ENCODE measurements at places on chromosomes 7 and 10.

DNA sequence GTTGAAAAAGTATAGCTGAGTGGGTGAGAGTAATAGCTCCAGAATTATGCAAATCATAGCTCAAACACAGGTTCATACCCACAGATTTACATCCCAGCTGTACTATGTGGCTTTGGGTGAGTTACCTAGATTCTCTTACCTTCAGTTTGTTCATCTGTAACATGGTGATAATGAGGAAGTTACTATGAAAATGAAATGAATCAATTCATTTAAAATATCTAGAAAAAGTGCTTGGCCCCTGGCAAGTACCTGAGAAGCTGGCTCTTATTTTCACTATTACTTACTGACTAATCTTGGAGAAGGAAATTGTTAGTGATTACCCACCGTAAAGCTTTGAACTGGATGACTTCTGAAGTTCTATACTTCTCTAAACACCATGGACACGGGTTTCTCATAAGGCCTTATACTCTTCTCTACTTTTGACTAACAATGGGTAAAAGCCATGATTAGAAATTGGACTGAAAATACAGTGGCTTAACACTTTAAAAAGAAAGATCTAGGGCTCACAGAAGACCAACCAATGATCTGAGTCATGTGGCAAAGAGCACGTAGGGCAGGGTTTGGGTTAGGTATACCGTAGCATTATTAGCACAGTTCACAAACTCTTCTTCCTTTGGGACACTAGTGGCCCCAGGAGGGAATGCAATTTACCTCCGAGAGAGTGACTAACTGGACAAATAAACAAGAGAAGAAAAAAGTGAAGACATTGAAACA lies 149.2 kb downstream of the PLPP4 start:
- no peak for DNase-seq

GRCh38 chr7:156949541-156950380 lies at the start of gene NOM1:
TSS of gene NOM1 (plus strand) at chr7:156949712. CDS start at chr7:156949738, 26 bp downstream.
- DNase-seq, result peak; percentile 85

GRCh38 chr10:102948176-102948575 lies 30.1 kb downstream of the CNNM2 start:
- no peak for DNase-seq

- no peak for DNase-seq
These were observed 1.7 kb downstream of the ARHGAP12 start for GRCh38 chr10:31926765-31927564.

GRCh38 chr10:36441557-36441956 lies 683.8 kb upstream of the ANKRD30A start:
- DNase-seq, result no peak

GRCh38 chr10:119161680-119162451 lies 3.6 kb downstream of the SFXN4 start:
- DNase-seq, result no peak

- no peak for DNase-seq
These were observed 76.9 kb downstream of the GALNT17 start for GRCh38 chr7:71208881-71209280.

- no peak for DNase-seq
These were observed 116.6 kb upstream of the FOXP2 start for GRCh38 chr7:114298011-114298410.

DNA sequence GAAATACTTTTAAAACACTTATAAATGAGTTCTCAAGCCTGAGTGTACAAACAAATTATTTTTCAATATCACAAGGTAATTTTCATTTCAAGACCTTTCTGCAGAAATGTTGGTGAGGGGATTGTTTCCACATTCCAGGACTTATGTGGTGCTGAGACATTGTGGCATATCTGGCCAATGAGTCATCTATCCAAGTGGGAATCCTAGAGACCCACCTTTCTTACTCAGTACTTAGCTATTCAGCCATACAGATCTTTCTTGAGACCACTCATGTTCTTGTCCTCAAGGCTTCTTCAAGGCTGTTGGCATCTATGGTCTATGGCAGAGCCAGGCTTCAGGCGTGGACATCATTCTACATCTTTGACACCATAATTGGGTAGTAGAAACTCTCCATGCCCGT lies 225.4 kb downstream of the DKK1 start:
- no peak for DNase-seq

GRCh38 chr10:122590153-122590552 lies 29.6 kb downstream of the DMBT1 start:
- no peak for DNase-seq

GRCh38 chr10:99937630-99938029 lies 72.1 kb downstream of the DNMBP start:
- DNase-seq, result no peak

GRCh38 chr7:70069977-70070376 lies 471.7 kb downstream of the AUTS2 start:
- no peak for DNase-seq

DNA sequence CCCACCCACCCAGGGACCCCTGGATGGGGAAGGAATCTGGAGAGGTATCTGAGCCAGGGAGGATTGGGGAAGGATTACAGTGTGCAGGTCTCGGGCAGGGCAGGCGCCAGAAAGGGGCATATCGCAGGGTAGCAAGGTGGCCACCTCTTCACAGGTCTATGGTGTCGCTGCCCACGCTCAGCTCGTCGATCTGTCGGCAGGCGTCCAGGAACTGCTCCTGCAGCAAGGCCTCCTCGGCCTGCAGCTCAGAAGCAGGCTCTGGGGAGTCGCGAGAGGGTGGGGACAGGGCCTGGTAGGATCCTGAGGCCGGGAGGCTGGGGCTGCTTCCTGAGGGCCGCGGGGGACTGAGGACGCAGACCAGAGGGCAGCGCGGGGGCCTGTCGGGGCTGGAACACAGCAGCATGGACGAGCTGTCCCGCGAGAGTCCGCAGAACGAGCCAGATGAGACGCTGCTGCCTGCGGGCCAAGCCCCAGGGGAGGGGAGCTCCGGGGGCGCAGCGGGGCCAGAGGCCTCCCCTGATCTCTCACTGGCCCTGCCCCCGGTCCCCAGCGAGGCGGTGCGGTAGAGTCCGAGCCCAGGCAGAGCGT lies 7.1 kb upstream of the RBM28 start:
- DNase-seq, result no peak

DNA sequence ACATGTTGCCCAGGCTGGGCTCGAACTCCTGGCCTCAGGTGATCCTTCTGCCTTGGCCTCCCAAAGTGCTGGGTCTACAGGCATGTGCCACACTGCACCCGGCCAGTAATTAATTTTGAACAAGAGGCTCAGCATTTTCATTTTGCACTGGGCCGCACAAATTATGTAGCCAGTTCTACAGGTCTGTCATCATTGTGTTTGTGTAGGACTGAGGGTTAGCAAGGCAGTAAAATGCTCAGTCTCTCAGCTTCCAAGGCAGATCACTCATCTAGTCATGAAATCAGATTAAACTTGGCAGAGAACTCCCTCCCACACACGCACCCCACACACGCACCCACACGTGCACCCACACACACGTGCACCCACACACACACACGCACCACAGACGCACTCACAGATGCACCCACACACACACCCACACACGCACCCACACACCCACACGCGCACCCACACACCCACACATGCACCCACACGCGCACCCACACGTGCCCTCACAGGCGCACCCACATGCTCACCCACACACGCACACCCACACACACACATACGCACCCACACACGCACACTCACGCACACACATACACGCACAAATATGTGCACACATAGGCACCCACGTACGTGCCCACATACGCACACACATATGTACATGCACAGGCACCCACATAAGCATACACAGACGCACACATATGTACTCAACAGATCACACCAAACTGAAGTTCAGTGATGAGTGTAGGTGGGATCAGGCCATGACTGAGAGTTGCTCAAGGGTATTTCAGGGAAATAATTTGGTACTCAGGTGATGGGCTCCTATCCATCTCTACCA lies 27.8 kb upstream of the PROSER2 start:
- peak; percentile 56 for DNase-seq

- DNase-seq, result no peak
These were observed 8.3 kb upstream of the KAZALD1 start for GRCh38 chr10:101053516-101053915.

- DNase-seq, result peak; percentile 85
These were observed at the start of gene ITPRIP for GRCh38 chr10:104337985-104338735. TSS of gene ITPRIP (minus strand) at chr10:104338465. CDS start at chr10:104316051, 22,414 bp downstream.

- DNase-seq, result no peak
These were observed 63.5 kb downstream of the FAM204A start for GRCh38 chr10:118278649-118279048.

DNA sequence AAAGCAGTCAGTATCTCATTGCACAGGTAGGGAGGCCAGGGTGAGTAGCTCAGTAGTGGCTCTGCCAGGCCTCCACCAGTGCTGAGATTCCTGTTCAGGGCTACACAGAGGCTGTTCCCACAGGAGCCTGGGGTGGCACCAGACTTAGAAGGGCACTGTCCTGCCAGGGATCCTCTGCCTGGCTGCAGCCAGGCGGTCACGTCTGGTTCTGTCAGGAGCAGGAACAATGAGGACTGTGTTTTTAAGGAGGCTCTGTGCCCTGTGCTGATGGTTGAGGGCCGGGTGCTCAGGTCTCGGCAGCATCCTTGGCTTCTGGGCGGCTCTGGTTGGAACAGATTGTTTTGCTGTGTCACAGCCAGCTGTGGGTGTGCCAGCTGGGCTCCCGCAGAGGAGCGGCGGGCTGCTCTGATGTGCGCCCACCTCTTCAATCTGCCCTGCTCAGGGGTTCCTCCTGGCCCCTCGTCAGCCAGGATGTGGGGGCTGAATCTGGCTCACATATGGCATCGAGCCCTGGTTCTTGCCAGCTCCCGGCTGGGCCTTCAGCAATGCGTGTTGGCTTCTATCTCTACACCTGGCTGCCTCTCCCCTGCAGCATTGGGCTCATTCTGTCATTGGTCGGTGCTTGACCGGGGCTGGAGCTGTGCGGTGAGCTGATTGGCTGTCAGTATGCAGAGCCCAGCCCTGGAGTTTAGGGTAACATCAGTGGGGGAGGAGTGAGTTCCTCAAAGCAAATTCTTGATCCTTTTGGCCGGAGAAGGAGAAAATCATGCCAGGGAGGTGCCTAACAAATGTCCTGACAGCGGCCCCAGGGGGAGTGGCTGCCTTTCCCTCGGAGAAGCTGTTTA lies 41.2 kb downstream of the TACR2 start:
- no peak for DNase-seq

DNA sequence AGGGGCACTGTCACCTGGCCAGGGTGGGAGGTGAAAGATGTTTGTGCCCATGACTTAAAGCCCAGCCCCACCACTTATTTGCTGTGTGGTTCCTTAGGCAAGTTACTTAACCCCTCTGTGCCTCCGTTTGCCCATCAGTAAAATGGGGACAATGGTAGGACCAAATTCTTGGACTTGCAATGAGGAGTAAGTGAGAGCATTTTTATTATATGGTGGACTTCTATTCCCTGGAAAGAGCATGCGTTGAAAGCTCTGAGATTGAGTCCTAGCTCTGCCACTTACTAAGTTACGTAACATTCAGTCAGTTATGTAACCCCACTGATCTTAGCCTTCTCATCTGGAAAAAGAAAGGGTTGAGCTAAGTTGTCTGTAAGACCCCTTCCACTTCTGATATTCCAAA lies 18.8 kb downstream of the VSIR start:
- no peak for DNase-seq

DNA sequence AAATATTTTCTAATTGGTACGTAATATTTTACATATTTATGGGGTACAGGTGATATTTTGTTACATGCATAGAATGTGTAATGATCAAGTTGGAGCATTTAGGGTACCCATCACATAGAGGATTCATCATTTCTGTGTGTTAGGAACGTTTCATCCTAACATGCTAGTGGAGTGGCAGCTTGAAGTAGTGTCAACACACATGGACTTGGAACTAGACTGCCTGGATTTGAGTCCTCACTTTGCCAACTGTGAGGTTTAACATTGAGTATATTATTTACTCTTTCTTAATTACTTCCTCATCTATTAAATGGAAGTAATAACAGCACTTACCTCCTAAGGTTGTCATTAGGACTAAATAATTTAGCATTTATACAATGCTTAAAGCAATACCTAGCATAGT lies 241.9 kb downstream of the PLXDC2 start:
- no peak for DNase-seq

GRCh38 chr7:5523052-5523711 lies 99.5 kb upstream of the TNRC18 start:
- DNase-seq, result no peak

- DNase-seq, result no peak
These were observed 251.0 kb downstream of the BMPER start for GRCh38 chr7:34156336-34156735.

DNA sequence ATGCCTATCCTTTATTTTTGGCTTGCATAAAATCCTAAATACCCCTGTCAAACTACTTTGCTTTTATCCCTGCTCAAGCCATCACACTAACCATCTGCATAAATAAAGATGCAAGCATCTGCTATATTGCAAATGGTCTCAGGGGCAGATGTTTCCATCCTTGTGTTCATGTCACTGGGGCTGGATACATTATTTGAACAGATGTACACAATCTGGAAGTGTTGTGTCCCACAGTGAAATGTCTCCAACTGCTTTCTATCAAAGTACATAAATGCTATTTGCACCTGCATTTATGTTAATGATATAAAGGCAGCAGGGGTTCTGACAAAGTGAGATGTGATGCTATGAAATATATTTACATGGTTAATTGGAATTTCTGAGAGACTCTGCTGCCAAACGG lies 163.1 kb downstream of the ZNF438 start:
- no peak for DNase-seq

DNA sequence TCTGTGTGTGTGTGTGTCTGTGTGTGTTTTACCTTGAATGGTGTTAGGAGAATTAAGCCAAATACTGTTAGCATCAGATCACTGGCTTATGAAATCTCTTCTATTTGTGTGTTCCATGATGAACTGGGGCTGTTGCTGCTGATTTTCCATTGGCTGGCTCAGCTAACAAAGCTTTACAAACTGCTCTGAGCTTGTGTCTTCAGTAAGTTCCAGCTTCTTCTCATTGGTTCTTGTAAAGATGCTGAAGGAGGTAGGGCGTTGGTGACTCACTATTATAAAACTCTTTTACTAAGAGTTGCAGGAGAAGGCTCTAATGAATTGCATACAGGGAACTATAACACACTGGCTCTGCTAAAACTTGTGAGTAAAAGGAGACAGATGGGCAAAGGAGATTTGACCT lies 136.4 kb upstream of the PRKCQ start:
- DNase-seq, result no peak

- no peak for DNase-seq
These were observed 17.2 kb downstream of the NACAD start for GRCh38 chr7:45071528-45071927.

DNA sequence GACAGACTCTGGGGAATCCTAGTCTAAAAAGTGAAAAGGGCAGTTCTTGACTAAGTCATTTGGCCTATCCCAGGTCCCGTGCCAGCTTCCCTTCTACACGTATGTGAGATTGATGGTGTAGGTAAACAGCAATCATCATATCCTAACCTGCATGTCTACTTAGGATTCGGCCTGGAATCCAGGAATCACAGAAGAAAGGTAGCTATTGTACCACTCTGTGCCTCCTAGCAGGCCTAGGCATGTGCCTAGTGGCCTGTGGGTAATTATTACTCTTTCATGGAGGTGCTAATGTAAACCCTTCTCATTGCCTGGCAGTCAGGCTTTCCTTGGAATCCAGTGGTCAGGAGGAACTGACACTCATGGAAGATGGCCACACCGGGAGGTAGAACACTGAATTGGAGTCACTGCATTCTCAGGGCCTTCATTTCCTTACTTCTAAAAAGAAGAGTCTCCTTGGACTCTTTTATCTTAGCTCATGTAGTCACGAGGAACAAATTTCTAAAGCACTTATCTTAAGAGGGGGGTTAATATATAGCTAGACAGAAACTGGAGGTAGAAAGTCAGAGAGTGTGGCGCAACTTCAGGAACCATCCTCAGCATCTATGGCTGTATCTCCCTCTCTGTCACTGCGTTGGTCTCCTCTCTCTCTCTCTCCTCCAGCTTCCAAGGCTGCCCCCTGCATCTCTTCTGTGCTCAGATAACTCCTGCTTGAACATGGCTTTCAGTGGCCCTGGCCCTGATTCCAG lies 122.5 kb downstream of the C1GALT1 start:
- DNase-seq, result no peak

All from upper lobe of left lung (tissue), 6 donors.